ENCODE measurements at places on chromosomes 2 and 18.

GRCh38 chr18:48564139-48564538 is 25.3 kb downstream of the CTIF start:
- DNase-seq: no peak

DNA sequence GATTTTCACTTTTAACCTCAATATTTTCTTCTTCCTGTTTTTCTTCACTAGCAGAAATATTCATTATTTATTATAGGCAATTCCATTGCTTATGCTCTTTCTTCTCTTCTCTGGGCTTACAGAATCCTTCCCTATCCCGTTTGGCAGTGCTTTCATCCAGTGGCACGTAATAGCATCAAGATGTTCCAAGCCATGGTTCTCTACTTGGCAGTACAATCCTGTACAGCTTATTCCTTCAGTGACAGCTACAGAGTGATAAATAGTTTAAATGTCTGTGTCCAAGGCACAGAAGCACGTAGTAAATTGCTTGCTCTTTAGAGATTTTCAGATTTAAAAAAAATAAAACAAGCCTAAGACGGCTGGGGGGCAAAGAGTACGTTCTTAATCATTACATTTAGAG is 1964.3 kb downstream of the SUCLG1 start:
- no peak for DNase-seq

DNA sequence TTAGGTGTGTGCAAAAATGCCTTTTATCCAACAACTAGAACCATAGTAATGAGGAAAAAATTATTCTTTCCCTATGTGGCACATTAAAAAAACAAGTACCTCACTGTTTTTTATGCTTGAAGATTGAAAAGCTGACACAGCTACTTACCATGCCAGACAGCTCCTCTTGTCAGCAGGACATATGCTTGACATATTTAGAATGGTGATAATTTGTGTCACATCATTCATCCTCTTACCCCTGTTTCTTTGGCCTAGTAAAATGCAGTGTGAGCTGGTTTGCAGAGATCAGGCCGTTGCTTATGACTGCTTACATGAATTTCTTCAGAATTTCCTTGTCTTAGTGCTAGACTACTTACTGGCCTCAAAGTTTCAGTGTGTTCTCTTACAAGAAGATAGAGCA is 869.9 kb downstream of the LRP1B start:
- DNase-seq: no peak

DNA sequence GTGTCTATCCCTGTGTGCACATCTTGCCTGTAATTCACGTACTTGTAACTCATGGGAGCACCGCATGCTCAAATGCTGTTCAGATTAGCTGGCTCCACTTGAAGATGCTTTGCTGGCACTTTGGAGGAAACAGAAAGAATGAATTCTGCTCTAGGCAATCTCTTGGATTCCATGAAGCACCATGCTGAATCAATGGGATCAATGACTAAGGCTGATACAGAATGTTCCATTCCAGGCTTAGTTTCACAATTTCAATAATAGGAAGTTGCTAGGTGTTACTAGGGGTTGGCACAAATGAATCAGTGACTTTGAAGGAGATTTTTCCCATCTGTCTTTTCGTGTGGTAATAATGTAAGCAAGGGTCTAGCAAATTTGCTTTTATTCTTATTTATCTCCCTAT is 328.8 kb downstream of the OSR1 start:
- no peak for DNase-seq

DNA sequence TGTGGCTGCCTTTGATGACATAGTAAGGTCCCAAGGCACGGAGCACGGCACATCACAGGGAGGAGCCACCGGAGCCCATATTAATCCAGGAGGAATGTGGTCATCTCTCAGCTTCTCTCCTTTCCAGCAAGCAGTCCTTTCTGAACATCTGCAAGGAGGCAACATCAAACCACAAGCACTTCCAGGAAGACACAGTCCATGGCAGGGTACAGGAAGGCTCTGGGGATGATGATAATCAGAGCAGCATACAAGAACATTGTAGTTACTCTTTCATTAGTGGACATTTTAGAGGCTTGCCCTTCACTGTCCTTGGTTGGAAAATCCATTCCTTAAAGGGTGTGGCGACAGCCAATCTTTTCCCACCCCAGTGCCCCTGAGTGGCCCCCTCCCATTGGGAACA is 31.1 kb downstream of the YPEL5 start:
- DNase-seq: no peak
